ENCODE measurements at places on chromosomes 1 and 21. TPM values are rescaled to one million over a fixed set of nuclear protein-coding genes. Genes with fewer than 3 reads are reported as not detected.

Gene HTR6
- not detected for polyA plus RNA-seq

Gene BRINP2
- polyA plus RNA-seq: not detected

Gene TUFT1
- 1.1 TPM for polyA plus RNA-seq

Gene DPYD
- polyA plus RNA-seq: 18.0 TPM

Gene RNU1-2
- not detected for polyA plus RNA-seq

Gene BGLAP
- not detected for polyA plus RNA-seq

Gene PYHIN1
- 2.7 TPM for polyA plus RNA-seq

Gene RABGGTB
- 7.3 TPM for polyA plus RNA-seq

Gene CCDC185
- polyA plus RNA-seq: not detected

Gene THEMIS2
- 9.2 TPM for polyA plus RNA-seq

Gene AMY1B
- not detected for polyA plus RNA-seq

Gene PDPN
- not detected for polyA plus RNA-seq

Gene CLDN17
- polyA plus RNA-seq: not detected

Gene RAB3B
- polyA plus RNA-seq: not detected

Gene PSEN2
- 8.3 TPM for polyA plus RNA-seq

Gene LCE1D
- not detected for polyA plus RNA-seq

Gene EPHB2
- polyA plus RNA-seq: 0.08 TPM

Gene OLFML2B
- not detected for polyA plus RNA-seq

Gene WDR64
- polyA plus RNA-seq: not detected

Gene CD1E
- polyA plus RNA-seq: not detected

Gene TSACC
- polyA plus RNA-seq: not detected

- DNase-seq: no peak
These were observed 5.3 kb downstream of the SLC27A3 start for GRCh38 chr1:153780551-153780950.

- no peak for DNase-seq
These were observed 327.0 kb upstream of the NR5A2 start for GRCh38 chr1:199700551-199700950.

- no peak for DNase-seq
These were observed 10.2 kb downstream of the POLR3GL start for GRCh38 chr1:145974721-145975120.

DNA sequence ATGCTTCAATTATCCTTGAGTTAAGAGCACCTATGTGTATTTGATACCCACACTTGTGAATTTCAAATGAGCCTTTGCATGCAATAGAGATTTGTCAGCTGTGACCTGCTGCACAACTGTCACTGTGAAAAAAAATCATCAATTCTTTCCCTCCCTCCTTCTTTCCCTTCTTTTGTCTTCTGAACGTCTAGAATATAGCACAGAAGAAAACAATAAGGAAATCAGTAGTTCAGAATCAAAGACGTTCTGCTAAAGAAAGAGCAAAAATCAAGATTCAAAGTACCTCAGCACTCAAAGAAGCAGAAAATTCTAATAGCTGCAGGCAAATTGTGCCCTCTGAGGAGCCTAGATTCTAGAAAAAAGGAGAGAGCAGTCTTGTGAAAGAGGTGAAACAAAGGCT, 1.7 kb upstream of the FMN2 start:
- DNase-seq: no peak

GRCh38 chr1:1357871-1358432, 403 bp downstream of the MXRA8 start:
- no peak for DNase-seq

- no peak for DNase-seq
These were observed 76.7 kb upstream of the SCCPDH start for GRCh38 chr1:246647513-246647912.

DNA sequence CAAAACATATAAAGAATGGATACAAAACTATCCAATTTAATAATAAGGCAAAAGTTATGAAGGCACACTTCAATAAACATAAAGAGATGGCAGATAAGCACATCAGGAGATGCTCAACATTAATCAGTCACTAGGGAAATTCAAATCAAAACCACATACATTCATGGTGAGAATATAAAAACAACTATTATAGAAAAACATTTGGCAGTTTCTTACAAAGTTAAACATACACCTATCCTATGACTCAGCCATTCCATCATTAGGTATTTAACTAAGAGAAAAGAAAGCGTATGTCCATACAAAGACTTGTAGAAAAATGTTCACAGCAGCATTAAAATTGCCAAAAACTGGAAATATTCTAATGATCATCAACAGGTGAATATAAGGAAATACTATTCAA, 44.3 kb downstream of the KIFAP3 start:
- DNase-seq: no peak

DNA sequence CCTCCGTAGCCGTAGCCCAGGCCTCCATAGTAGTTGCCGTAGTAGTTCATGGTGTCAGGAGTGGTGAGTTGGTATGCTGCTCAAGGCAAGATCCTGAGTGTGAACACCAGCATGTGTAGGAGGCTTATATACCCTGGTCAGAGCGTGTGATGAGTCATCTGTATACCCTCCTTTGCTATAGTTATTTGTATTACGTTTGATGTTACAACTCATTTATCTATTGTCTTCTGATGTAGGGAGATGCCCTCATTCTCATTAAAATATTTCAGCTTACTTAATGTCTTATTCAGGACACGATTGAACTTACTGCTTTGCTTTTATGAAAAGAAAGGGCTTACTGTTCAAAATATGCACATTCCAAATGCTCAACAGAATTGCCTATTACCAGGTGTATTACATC, at the start of gene KRTAP19-5:
Gene KRTAP19-5, minus strand, starts transcription at position 101 of the 400 bp plus-strand sequence. Its CDS starts 51 bp downstream, at position 50.
- no peak for DNase-seq

- DNase-seq: peak; percentile 27
These were observed 78.0 kb upstream of the ATP5PO start for GRCh38 chr21:33993286-33994231.

- peak; percentile 27 for DNase-seq
These were observed 69.3 kb upstream of the BCAR3 start for GRCh38 chr1:93750955-93751354.

- no peak for DNase-seq
These were observed 2.4 kb upstream of the CCT8 start for GRCh38 chr21:29075706-29076466.

- no peak for DNase-seq
These were observed 547 bp downstream of the FOXD2 start for GRCh38 chr1:47438165-47439016.

DNA sequence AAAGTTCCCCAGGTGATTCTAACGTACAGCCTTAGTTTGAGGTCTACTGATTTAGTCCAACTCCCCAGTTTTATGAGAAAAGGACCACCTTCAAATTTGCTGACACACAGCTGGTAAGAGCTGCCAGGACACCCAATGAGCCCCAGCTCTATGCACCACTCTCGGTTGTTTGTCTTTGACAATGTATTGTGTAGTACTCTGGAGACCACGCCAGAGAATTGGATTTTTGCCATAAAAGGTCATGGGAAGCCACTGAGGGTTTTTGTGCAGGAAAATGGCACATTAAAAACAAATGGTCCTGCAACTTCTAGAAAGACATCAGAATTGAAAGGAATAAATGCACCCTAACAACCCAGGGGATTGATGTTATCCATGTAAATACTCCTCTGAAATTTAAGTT, 7.1 kb upstream of the IER5 start:
- no peak for DNase-seq

GRCh38 chr1:77889671-77890070, 1.2 kb downstream of the NEXN start:
- no peak for DNase-seq

DNA sequence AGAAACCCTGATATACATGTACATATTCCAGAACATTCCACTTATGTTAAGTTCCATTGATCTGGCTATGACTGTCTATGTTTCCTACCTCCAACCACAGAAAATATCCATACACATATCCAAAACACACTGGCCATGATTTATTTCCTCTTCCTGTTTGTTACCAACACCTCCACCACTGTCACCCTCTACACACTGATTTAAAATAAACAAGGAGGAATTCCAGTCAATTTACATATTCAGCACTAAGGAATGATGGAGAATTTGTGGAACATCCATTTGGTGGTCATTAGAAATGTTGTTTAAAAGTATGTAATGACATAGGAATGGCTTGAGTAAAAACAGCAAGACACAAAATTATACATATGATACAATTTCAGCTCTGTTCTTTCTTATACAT, 5.5 kb upstream of the STX6 start:
- DNase-seq: no peak

GRCh38 chr1:25532970-25533369, 10.4 kb upstream of the LDLRAP1 start:
- DNase-seq: no peak

DNA sequence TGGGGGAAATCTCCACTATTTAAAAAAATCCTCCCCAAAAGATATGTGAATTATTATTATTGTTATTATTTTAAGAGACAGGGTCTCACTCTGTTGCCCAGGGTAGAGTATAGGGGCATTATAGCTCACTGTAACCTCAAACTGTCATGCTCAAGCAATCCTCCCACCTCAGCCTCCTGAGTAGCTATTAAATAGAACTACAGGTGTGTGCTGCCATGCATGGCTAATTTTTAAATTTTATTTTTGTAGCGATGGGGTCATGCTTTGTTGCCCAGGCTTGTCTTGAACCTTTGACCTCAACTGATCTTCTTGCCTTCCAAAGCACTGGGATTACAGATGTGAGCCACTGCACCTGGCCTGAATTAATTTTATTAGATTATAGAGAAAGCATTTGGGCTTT, 116.8 kb downstream of the RABGAP1L start:
- no peak for DNase-seq

DNA sequence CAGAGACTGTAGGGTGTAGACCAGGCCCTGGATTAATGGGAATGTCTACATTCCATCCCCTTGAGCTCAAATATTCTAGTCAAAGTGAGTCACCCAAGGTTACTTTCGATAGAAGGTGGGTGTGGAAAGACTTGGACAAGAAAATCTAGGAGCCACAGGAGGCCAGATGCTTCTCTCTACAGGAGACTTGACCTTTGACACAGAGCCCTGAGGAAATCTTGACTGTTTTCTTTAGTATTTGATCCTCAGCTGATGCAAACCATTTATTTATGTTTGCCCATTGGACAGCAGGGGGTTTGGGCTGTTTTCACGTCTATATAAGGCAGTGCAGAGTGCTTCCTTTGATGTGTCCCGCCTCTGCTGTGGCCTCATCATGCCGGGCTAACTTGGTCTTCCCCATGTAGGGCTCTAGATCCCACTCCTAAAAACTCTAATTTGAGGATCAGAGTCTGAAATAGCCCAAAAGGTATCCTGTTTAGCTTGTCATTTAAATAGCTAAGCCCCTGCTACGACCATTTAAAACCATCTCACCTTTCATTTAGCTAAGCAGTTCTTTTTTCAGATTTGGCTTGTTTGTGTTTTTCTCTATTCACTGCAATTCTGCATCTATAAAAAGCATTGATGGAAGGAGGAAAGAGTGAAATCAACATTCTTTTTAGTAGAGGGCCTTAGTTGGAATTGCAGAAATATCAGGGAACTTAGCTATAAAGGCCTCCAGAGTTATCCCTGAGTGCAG, 15.5 kb upstream of the MAP3K7CL start:
- no peak for DNase-seq

- DNase-seq: no peak
These were observed 29.4 kb downstream of the SPATA46 start for GRCh38 chr1:162347281-162347680.

DNA sequence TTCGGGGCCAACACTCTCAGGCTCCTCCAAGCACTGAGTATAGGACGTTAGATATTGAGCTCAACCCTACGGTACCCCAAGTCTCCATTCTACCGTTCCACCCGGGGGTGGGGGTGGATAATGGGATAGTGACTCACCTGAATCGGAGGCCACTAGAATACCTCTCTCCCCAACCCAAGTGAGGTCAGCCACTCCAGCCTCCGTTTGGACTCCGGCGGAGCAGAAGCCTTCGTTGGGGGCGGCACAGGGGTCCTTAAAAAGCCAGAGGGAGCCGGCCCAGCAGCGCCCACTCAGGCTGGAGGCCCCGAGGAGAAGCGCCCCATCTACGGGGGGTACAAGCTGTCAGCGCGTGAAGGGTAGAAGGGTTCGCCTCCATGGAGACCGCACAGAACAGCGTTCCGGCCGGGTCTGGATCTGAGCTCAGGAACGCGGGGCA, 556 bp downstream of the WDR77 start:
- peak; percentile 15 for DNase-seq

DNA sequence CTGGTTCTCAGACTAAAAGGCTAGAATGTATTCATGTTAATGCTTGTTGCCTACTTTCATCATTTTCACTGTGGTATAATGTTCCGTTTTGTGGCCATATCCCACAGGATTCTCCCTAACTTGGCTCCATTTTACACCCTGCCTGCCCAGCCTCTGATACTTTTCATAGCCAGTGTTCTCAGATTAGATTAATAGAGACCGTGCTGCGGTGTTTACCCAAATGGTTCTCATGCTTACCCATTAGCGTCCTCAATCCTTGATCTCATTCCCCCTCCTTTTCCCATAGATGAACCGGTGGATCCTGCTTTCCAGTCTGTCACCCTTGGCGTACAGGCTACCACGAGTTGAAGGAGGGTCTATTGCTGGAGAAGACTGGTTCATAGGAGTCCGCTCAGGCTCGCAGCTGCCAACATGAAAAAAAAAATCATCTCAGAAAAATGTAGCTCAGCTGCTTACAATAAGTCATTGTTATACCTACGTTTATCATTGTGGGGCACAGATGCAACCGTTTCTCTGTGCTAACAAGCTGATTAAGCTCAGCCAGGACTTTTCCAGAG, 78.7 kb downstream of the SETD4 start:
- DNase-seq: no peak

- DNase-seq: no peak
These were observed 58.2 kb downstream of the WLS start for GRCh38 chr1:68173936-68174737.

- DNase-seq: no peak
These were observed 19.6 kb downstream of the TMCC2 start for GRCh38 chr1:205247130-205247921.

- no peak for DNase-seq
These were observed 35.8 kb upstream of the H6PD start for GRCh38 chr1:9198538-9199361.

- DNase-seq: no peak
These were observed 3.0 kb downstream of the SPATA46 start for GRCh38 chr1:162373541-162374260.

DNA sequence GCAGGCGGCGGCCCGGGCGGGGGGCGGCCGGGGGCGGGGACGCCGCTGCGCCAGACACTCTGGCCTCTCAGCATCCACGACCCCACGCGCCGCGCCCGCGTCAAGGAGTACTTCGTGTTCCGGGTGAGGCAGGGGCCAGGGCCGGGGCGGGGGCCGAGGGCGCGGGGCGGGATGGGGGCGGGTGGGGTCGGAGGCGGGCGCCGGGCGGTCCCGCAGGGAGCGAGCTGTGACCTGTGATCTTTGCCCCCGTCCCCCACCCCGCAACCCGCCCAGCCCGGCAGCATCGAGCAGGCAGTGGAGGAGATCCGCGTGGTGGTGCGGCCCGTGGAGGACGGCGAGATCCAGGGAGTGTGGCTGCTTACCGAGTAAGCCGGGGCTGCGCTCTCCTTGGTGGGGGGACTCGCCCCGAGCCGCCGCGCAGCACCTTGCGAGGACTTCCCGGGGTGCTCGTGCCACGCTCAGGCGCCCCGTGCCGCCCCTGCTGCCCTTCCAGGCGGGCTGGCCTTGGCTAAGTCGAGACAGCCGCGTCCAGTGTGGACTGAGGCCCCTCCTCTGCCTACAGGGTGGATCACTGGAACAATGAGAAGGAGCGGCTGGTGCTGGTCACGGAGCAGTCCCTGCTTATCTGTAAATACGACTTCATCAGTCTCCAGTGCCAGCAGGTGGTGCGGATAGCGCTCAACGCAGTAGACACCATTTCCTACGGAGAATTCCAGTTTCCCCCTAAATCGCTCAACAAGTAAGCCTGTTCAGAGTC, 514 bp downstream of the TPRG1L start:
- peak; percentile 27 for DNase-seq
